ENCODE measurements at places on chromosomes 4 and X. TPM values are rescaled to one million over a fixed set of nuclear protein-coding genes. Genes with fewer than 3 reads are reported as not detected.

GRCh38 chrX:95156566-95156965 is 1482.6 kb downstream of the FAM133A start:
- peak; percentile 12 for DNase-seq

DNA sequence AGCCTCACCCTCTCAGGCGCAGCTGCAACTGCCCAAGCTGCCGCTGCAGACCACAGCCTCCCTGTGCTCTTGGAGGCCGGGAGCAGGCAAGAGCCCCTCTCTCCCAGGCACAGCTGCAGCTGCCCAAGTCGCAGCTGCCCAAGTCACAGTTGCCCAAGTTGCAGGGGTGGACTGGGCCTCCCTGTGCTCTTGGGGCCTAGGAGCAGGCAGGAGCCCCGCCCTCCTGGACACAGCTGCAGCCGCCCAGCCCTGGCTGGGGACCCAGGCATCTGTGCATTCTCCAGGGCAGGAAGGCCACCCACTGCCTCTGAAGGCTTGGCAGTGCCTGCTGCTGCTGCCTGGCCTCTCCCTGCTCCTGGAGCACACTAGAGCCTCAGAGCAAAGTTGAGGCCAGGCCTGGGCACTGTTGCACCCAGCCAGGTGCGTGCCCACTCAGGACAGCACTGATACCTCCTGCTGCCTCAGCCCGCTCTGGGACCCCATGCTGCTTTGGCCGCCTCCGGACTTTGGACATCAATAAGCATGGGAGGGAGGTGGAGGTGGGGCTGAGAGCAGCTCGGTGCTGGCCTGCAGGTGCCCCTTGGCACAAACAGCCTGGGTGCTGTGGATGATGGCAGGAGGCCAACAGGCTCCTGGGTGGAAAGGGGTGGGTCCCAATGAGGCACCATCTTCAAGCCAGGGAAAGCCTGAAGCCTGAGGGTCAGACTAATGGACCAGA is 247.5 kb downstream of the PDGFC start:
- no peak for DNase-seq

GRCh38 chrX:52271206-52271605 is 86.5 kb downstream of the MAGED4 start:
- peak; percentile 58 for DNase-seq

- DNase-seq: no peak
These were observed 496 bp downstream of the SH2D1A start for GRCh38 chrX:124346877-124347241.

DNA sequence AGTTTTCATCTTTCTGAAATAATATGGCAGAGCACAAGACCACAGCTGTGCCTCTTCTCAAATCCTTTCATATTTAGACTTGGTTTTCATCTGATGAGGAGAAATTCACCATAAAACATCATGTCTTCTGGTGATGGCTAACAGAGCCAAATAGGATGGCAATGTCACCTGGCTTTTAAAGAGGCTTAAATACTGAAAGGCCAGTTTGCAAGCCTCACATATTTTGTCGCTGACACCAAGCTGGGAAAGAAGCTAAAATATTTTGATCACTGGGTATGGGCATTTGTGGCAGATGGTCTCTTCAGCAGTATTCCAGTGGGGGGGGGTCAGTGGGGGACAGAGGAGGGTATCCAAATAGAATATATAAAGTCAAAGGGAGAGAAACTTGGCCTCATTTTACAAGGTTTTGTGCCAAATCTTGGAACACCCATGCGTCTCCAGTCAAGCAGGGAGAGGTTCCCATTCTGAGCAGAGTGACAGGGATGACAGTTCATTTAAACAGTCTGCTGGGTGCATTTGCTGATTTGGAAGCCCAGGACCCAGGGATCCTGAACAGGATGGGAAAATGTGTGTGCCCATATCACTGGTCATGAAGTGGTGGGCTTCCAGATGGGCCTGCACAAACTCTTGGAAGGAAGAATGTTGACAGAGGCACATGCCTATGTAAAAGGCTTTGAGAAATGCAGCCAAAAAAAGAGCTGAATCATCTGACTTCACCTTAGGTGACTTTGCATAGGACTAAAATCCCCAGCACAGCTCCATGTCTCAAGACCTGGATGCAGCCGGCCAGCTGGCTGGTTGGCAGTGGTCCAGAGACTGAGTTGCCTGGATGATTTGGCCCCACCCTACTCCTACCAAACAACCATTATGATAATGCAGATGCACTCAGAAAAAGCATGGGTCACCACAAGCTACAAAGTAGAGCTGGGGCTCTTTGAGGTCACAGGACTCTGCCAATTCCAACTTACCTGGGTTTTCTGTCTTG is 484.4 kb upstream of the NR3C2 start:
- DNase-seq: no peak

- DNase-seq: no peak
These were observed 48.6 kb downstream of the LRP2BP start for GRCh38 chr4:185346975-185347601.

GRCh38 chrX:38870361-38870895 is 69.2 kb downstream of the MID1IP1 start:
- DNase-seq: no peak

- no peak for DNase-seq
These were observed 88.3 kb downstream of the HUWE1 start for GRCh38 chrX:53598169-53598568.

DNA sequence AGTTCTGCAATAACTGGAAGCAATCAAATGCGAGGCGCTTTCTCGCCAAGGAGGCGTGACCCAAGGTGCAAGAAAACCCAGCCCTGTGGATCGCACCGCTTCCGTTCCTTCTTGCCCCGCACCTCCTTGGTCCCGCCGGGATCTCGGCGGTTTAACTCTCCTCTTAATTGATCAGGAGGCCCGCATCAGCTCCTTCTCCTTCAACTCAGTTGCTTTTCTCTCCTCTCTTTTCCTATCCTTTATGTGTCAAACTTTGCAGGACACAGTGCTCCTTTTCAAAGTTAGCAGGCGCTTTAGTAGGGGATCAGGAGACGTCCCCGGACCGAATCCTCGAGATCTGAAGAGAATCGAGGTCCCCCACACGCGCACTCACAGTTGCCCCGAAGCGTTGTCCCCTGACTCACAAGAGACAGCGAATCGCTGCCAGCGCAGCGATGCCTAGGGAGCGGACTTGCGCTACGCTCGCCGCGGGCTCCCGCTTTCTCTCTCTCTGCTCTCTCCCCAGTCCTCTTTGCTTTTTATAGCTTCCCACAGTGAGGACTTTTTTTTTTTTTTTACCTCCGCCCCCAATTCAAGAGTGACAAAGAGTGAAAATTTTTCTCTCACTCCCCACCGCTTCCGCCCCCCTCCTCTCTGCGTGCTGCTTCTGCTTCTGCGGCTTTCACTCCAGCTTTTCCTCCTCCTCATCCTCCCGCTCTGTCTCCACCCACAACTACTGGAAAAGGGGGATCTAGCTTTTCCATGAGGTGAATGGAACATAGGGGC is at the start of gene DKK2:
Gene DKK2 (minus strand): TSS at position 495 of the 765 bp plus-strand sequence. CDS start 722 bp downstream, outside the sequence.
- DNase-seq: peak; percentile 66

ZDHHC15 gene
- total RNA-seq: 6.3 TPM

UGT2B10 gene
- not detected for total RNA-seq

ARHGAP36 gene
- 0.22 TPM for total RNA-seq

ARSJ gene
- total RNA-seq: 0.28 TPM
